Cortex of kidney (tissue), 1 donor: ENCODE measurements at places on chromosomes 4 and X.

GRCh38 chrX:83305381-83305780 is 202.7 kb upstream of the POU3F4 start:
- no peak for DNase-seq

DNA sequence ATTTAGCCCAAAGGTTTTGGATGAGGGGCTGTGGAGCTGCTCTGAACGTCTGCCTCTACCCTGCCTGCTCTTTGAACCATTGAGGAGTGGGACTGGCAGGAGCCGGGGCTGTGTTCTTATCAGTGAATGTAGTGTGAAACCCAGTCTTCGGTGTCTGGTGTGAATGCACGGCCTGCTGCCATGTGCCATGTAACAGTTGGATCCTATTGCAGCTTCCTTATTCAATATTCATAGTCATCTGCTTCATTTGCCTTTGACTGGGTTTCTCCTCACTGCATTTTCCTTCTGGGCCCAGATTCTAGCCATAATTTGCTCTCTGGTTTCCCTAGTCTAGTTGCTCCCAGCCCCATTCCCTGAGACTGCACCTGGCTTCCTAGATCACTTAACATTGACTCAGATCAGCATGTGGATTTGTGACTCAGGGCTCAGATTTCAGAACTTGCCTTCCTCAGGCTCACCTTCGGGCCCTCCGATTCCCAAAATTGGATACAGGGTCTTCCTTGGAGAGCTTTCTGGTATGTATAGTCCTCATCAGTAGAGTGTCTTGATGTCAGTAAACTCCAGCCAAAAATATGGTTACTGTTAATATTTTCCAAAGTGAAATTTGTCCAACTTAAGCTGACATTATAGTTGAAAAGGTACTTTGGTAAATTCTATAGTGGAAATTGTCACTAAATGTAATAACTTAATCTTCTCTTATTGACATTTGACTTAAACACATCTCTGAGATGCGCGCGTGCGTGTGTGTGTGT is 94.0 kb upstream of the DDIT4L start:
- no peak for DNase-seq

DNA sequence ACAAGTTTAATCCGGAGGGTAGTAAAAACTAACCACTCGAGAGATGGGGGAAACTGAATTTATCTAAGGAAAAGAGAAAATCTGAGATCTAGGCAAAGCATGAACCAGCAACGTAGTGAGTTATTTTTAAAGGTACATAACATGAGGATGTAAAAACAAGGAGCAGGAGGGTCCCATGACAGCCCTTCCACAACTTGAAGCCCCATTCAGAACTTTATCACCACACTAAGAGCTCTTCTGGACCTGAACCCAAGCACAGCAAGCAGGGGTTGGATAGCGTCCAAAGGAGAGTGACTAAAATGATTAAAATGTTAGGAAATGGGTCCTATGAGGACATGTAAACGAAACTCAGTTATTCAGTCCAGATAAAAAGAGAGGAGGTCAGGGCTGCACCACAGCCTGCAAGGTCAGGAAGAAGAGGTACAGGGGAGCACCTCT is 16.2 kb downstream of the SH3RF1 start:
- DNase-seq: no peak

GRCh38 chrX:154350429-154351182 is 23.8 kb downstream of the FLNA start:
- no peak for DNase-seq

DNA sequence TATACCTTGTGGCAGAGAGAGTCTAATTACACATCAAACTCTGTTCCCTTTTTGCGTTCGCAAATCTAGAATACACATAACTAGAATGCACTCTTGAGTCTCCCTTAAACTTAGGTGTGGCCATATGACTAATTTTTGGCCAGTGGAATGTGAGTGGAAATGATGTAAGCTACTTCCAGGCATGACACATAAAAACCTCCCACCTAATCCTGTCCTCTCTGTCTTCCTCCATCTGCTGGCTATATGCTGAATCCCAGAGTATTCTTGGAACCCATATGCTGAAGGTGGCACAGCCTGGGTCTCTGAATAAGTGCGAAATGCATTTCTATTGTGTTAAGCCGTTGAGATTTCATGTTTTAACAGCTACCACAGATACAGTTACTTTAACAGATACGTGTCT is 269.9 kb upstream of the NRK start:
- no peak for DNase-seq

- no peak for DNase-seq
Measured at GRCh38 chr4:7105276-7105675, 37.4 kb upstream of the GRPEL1 start.

- DNase-seq: no peak
Measured at GRCh38 chrX:86946569-86946968, 571.0 kb upstream of the KLHL4 start.

DNA sequence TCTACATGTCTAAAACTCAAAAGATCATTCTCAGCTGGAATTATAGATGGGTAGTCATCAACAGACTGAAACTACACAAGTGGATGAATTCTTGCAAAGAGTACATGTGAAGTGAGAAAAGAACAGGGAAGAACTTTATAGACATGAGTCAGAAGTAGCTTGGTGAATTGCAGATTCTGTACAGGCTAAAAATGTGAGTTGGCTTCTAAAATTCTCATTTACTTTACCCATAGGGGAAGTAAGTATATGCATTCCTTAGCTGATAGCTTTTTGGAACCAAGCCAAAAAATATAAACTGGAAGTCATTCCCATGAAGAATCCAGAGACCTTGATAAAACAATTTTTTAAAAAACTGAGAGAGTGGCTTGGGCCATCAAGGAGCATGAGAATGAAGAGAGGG is 584.2 kb upstream of the FTHL17 start:
- no peak for DNase-seq

DNA sequence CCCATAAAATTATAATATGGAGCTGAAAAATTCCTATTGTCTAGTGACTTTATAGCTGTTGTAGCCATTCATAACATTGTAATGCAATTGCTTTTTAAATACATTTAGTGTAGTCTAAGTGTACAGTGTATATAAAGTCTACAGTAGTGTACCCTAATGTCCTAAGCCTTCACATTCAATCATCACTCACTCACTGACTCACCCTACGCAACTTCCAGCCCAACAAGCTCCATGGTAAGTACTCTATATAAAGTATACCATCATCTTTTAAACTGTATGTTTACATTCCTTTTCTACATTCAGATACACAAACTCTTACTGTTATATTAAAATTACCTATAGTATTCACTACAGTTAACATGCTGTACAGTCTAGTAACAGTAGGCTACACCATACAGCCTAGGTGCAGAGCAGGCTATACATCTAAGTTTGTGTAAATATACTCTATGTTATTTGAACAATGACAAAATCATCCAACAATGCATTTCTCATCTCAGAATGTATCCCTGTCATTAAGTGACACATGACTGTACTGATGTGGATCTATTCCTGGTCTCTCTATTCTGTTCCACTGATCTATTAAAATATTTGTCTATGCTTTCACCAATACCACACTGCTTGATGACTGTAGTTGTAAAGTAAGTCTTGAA is 33.7 kb downstream of the CLOCK start:
- DNase-seq: no peak

DNA sequence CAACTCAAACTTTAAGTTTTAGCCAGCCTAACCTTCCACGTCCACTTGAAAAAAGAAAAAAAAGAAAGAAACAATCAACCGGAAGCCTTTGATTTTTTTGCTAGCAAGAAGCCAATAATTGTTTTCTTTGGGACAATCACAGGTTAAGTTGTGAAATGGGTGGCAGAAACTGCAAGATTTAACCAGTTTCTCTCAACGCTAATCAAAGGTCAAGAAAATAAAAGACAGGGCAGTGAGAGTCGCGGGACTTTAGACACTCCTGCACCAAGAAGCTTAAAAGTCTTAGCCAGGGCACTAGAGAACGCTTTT is 1.0 kb downstream of the ACSL1 start:
- no peak for DNase-seq

- no peak for DNase-seq
Measured at GRCh38 chrX:102624105-102624504, 24.8 kb downstream of the ARMCX5 start.

GRCh38 chr4:113173126-113173792 is 123.8 kb downstream of the ANK2 start:
- no peak for DNase-seq

- no peak for DNase-seq
Measured at GRCh38 chrX:6053141-6053540, 175.5 kb downstream of the NLGN4X start.

DNA sequence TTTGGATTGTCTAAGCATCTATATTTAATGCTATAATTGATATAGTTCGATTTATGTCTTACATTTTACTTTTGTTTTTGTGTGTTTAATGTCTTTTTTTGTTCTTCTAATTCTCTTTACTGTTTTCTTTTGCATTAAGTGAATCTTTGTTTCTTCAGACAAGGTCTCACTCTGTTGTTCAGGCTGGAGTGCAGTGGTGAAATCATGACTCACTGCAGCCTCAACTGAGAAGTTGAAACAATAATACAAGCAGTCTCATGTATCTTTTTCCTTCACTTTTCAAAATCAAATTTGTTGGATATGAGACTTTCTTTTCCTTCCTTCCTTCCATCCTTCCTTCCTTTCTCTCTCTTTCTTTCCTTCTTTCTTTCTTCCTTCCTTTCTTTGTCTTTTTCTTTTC is 1401.6 kb downstream of the ADGRL3 start:
- no peak for DNase-seq

DNA sequence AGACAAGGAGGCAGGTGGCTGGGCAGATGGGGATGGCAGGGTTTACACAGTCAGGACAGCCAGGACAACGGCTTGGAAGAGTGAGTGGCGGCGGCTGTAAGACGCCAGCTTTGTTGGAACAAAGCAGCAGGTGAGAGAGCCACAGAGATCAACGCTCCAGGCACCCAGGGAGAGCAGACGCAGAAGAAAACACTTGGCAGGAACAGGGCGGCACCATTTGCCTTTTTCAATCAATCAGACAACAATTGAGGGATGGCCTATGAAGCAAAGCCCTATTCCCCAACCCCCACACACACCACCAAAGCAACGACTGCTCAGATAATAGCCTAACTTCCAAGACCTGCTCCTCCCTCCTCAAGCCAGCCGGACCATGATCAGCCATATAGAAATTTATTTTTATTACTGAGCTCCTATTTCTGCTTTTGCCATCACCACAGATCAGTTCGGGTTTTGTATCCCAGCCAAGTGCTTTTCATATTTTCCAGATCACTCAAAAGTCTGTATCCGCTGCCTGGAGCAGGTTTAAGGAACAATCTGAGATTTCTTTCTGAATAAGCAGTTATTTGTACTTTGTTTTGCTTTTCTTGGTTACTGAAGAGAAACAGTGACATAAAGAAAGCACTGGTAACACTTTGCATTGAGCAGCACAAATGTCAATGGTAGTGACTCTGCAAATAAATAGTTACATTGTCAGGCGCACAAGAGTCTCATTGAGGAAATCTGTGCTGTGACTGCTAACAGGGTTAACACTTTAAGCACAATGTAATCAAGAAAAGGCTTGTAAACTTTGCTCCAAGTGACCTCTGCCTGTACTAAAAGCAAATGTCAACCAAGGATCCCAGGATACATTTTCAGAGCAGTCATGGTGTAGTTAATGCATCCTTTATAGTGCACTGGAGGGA is 81.8 kb upstream of the RBPJ start:
- DNase-seq: no peak

GRCh38 chrX:71870208-71871098 is 40.2 kb upstream of the NHSL2 start:
- no peak for DNase-seq

DNA sequence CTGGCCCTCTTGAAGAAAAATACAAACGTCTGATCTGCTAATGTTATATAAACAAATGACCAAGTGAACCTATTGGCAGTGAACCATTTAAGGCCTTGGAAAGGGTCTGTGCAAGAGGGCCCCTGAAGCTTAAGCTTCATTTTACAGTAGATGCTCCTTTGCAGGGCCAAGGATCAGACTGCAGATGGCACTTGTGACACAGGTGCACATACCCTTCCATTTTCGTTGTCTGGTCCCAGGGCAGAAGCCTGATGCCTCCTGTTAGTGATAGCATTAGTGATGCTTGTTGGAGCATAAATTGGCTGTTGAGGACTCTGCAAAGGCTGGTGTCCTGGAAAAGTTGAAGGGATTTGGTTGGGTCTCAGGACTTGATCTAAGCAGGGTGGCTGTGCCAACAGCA is 46.5 kb downstream of the ETNPPL start:
- no peak for DNase-seq

DNA sequence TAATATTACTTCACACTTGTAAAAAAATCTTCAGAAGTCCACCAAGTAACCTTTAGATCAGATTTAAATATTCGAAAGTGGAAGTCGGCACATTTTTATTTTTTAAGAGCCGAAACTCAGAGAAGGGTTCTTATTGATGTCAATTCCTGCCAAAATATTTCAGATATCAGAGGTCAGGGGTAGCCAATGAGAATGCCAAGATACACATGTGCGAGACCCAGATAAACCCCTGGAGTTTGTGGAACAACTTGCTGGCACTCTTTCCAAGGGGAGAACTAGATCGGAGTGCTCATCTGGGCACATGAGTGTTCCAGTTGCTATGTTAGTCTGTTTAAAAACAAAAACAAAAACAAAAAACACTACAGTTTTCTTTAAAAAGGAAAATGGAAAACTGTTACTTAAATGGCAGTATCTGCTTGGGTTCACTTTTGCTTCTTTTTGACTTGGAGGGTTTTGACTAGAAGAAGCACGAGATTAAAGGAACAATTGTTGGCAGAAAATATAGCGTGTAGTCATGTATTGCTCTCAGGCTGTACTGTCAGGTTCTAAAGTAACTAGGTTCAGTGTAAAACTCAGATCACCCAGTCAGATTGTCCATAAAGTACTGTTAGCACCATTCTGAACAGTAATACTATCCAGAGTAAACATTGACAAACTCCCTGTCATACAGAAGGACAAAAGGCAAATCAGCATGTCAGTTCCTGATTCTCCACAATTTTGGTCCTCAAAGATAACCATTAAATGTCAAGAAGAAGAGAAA is 188.0 kb upstream of the PACRGL start:
- DNase-seq: no peak

DNA sequence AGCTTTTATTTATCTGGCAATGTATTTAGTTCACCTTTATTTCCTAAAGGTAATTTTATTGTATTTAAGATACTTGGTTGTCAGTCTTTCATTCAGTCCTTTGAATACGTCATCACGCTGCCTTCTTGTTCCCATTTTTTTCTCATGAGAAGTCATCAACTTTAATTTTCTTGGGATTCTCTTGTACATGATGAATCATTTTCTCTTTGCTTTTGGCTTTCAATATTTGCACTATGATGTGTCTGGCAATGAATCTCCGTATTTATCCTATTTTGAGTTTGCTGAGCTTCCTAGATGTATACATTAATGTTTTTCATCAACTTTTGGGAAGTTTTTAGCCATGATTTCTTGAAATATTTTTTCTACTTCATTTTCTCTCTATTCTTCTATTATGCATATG is 28.4 kb downstream of the CLDN2 start:
- DNase-seq: no peak

- DNase-seq: no peak
Measured at GRCh38 chr4:112817933-112818593, 181.1 kb downstream of the LARP7 start.

DNA sequence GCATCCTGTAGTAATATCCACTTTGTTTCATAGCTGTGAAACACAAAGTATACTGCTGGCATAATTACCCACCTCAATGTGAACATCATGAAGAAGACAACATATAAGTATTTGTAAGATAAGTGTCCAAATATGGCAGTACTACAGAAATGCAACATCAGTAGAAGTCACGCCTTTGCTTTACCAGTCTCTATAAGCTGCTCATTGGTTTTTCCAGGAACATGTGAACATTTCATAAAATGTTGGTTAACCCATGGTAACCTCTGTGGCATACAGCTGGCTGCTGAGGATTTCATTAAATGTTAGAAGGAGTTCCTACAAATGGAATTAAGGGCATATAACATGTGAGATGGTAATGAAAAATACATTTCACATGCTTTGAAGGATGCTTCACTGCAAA is 77.6 kb downstream of the PPP3CA start:
- DNase-seq: no peak
